NCI-H524 (cell line): ENCODE measurements at places on chromosomes 5 and 9.

- DNase-seq = no peak
These were observed 58.0 kb downstream of the PLAC8L1 start for GRCh38 chr5:146047396-146047795.

DNA sequence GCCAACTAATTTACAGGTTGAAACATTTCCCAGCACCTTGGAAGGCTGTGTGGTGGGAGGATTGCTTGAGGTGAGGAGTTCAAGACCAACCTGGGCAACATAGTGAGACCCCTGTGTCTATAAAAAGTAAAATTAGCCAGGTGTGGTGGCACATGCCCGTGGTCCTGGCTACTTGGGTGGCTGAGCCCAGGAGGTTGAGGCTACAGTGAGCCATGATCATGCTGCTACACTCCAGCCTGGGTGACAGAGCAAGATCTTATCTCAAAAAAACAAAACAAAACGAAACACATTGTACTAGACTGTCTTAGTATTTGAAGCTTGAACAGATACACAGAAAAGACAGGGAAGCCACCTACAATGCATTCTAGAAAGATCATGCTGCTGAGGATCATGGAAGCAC, 2.8 kb upstream of the HSDL2 start:
- DNase-seq = no peak

DNA sequence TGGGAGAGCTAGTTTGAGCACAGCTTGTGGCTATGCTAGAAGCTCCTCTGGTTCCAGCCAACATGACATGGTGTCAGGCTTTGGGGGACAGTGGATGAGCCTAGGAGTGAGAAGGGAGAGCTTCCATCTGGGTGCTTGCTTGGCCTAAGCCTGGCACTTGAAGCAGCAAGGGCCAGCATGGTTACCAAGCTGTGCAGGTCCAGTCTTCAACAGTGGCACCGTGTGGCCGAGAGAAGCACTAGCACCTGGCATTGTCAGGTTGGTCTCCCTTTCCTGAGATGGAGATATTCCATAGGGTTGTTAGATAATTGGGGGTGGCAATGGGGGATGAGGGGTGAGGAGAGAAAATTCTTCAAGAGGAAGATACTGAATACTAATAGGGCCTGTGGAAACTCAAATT, 261.9 kb downstream of the PBX3 start:
- no peak for DNase-seq

DNA sequence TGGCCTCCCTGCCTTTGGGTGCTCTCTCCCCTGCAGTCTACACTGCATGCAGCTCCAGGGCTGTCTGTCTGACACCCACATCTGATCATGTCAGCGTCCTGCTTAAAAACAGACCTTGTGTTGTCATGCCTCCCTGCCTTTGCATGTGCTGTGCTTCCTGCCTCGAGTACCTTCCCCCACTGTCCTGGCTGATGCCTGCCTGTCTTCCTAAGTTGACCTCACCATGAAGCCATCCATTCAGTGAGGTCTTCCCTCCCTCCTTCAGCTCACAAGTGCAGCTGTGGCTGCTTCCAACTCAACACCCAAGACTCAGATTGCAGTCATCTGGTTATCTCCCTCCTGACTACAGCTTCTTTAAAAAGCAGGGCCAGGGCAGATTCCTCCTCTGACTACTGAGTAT, 5.5 kb downstream of the ANGPTL2 start:
- no peak for DNase-seq

DNA sequence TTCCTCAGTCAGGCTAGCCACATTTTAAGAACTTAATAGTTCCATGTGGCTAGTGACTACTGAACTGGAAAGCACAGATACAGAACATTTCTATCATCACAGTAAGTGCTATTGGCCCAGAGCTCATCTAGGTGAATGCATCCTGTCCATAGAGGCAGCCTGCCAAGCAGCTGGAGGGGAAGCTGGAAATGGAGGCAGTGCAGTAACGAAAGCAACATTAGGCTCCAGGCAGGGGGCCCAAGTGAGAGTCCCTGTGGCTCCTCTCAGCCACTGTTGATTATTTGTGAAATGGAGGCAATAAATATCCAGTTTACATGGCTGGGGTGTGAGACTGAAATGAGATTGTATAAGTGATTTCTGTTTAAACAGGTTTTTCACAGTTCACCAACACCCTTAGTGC, 227.2 kb upstream of the KLF9 start:
- no peak for DNase-seq

- no peak for DNase-seq
These were observed 51.1 kb downstream of the MAST4 start for GRCh38 chr5:66647146-66647856.

- no peak for DNase-seq
These were observed 30.1 kb upstream of the LPAR1 start for GRCh38 chr9:111068383-111068730.

DNA sequence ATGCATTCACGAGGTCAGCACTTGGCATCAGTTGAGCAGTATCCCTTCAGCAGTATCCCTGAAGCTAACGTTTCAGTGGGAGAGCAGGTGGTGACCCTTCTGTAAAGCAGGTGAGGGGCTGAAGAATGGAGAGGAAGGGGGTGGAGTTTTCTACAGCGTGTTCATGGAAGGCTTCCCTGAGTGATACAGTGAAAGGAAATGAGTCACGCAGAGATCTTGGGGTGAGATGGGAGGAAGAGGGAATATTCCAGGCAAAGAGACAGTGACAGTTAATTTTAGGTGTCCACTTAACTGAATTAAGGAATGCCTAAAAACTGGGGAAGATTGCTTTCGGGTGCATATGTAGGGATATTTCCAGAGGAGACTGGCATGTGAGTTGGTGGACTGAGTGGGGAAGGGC, 25.7 kb downstream of the TAS2R1 start:
- no peak for DNase-seq
